Dermis microvascular lymphatic vessel endothelial cell (primary cell): ENCODE measurements at places on chromosomes 11 and 22. TPM values are rescaled to one million over a fixed set of nuclear protein-coding genes. Genes with fewer than 3 reads are reported as not detected.

DNA sequence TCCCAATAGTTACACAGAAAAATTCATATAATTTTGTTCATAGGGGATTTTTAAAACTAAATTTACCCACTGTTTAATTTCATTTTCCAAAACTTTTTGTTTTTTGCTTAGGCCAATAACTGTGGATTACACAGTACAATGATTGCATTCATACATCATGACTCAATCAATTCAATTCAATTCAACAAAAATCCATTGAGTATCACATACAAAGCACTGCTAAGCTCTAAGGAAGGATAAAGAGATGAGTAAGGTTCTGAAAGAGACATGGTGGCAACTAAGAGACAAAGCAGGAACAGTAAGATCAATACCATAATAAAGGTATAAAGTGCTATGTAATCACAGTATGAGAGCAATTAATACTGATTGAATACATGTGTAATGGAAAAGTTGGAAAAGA, 9.4 kb upstream of the LAYN start:
- DNase-seq = no peak

DNA sequence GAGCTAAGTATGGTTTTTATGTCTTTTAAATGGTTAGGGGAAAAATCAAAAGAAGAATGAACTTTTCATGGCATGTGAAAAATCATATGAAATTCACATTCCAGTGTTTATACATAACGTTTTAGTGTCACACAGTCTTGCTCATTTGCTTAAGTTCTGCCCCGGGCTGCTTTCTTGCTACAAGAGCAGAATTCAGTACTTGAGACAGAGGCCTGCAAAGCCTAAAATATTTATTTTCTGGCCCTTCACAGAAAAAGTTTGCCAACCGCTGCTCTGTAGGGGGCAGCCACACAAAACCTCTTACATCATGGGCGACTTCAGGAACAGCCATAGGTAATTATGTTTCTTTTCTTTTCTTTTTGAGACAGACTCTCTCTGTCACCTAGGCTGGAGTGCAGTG, 1.0 kb upstream of the ATG2A start:
- DNase-seq = no peak

The CHST1 gene
- total RNA-seq = 5.4 TPM in 2 replicates

GRCh38 chr11:65865550-65866172, 5.4 kb downstream of the MUS81 start:
- no peak for DNase-seq

The P4HA3 gene
- 48.3 and 77.2 TPM in 2 replicates for total RNA-seq

DNA sequence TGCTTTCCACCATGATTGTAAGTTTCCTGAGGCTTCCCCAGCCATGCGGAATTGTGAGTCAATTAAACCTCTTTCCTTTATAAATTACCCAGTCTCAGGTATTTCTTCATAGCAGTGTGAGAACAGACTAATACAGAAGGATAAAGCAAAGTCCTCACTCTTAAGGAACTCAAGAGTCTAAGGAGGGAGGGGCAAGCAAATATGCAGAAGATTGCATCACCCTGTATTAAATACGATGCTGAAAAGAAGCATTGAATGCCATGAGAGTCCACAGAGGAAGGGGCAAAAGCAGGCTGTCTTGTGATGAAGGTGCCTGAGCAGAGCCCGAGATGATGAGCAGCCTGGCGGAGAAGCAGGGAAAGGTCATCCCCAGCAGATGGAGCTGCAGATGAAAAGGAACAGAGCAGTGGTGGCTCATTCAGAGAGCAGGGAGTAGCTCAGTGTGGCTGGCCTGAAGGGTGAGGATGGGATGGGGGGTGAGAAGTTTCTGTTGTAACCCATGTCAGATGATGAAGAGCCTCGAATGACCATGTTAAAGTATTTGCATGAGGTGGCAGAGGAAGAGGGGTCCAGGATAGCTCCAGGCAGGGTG, 6.3 kb upstream of the IZUMO1R start:
- DNase-seq = no peak

- DNase-seq = no peak
Measured at GRCh38 chr11:64513523-64513922, 77.5 kb upstream of the SLC22A12 start.

The KMT2A gene
- total RNA-seq = 14.0 and 23.6 TPM in 2 replicates

GRCh38 chr22:17717708-17718107, 56.6 kb downstream of the BID start:
- no peak for DNase-seq

GRCh38 chr11:5196731-5197130, 3.8 kb downstream of the OR51V1 start:
- DNase-seq = no peak

GRCh38 chr22:44737406-44738346, 14.7 kb upstream of the ARHGAP8 start:
- no peak for DNase-seq

GRCh38 chr11:824942-825341, 2.8 kb upstream of the CRACR2B start:
- no peak for DNase-seq

GRCh38 chr22:24427500-24428164, at the start of gene ADORA2A:
Gene ADORA2A, plus strand, starts transcription at chr22:24427599. Its CDS starts 5,806 bp downstream, at chr22:24433405.
- DNase-seq = no peak

The CDCA5 gene
- total RNA-seq = 3.9 and 7.6 TPM in 2 replicates

DNA sequence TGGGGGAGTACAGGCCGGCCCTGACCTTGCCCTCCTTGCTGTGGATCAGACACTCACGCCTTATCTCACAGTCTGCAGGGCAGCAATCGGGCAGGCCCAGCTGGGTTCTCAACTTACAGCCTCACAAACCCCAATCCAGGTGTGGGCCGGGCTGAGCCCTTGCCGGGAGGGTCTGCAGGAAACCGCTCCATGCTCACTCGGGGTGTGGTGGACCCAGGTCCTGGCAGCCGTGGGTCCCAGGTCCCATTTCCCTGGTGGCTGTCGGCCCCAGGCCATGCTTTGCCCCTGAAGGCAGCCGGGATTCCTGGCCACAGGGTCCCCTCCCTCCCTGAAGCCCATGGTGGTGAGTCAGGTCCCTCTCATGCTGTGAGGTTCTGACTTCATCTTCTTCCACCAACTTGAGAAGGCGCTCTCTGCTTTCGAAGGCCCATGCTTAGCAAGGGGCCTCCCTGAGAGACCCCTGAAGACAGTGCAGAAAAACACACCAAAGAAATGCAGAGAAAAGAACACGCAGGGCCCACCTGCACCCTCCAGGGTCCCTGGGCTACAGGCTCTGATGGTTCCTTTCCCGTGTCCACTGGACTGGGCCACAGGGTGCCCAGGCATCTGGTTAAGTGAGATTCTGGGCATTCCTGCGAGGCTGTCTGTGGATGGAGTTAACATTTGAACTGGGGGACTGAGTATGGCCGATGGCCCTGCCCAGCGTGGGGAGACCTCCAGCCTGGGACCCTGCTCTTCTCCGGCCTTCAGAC, 588.2 kb downstream of the BRD1 start:
- DNase-seq = no peak

GRCh38 chr11:17250561-17251350, 25.8 kb upstream of the NUCB2 start:
- no peak for DNase-seq

GRCh38 chr22:44606126-44606525, 95.9 kb upstream of the PRR5 start:
- DNase-seq = no peak

DNA sequence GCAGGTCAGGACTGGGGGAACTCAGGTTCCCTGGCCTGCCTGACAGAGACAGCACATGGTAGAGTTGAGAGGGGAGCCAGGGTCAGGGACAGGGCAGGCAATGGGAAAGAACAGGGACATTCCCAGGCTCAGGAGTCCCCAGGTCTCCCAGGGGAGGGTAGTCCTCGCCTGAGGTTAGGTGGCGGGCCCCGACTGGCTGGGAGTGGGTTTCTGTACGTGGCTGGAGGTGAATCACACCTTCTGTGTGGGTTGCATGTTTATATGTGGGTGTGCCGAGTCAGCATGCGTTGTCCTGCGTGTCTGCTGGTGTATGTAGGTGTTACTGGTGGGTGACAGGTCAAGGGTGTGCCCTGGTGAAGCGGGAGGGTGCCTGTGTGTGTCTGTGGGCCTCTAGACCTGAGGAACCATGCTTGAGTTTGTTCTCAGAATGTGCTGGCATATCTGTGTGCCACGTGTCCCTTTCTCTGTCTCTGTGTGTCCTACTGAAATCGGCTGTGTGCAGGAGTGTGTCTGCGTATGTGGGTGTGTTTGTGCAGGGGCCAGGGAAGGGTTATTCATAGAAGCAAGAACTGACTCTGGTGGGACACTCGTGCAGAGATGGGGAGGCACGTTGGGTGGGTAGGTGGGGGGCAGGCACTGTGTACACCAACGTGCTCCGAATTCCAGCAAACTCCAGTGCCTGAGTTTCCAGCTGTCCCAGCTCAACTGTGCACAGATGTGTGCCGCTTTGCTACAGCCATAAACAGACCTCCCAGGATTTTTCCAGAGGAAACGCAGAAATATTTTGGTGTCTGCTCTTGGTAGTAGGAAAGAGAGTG, 23.8 kb upstream of the OAF start:
- DNase-seq = no peak

The MPZL3 gene
- total RNA-seq = 3.2 and 3.7 TPM in 2 replicates

The RPLP2 gene
- 253 and 338 TPM in 2 replicates for total RNA-seq
